ENCODE measurements at places on chromosomes 13 and 19.

DNA sequence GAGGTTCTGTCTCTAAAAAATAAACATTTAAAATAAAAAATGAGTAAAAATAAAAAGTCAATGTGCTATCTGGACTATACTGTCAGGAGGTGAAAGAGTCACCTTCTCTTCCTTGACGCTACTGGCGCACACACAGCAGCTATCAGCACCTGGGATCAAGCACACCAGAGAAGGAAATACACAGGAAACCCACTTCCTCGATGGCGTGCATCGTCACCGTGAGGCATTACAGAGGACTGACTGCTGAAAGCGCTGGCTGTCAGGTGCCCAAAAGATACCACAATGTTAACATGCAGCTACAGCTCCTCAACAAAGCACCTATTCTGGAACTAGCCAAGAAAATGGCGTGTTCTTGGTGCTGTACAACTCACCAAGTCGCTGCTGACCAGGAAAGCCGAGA, 6.1 kb downstream of the SLC35E1 start:
- no peak for DNase-seq

GRCh38 chr13:46166947-46167610, 14.9 kb downstream of the LCP1 start:
- DNase-seq, result no peak

- no peak for DNase-seq
Observed at GRCh38 chr13:22589880-22590279, 590.9 kb upstream of the SGCG start.

GRCh38 chr13:112032186-112032993, 34.6 kb upstream of the SOX1 start:
- DNase-seq, result peak; percentile 46

Data from GM23248 (cell line).